Transverse colon (tissue), 4 donors: ENCODE measurements at places on chromosomes 7 and 10.

DNA sequence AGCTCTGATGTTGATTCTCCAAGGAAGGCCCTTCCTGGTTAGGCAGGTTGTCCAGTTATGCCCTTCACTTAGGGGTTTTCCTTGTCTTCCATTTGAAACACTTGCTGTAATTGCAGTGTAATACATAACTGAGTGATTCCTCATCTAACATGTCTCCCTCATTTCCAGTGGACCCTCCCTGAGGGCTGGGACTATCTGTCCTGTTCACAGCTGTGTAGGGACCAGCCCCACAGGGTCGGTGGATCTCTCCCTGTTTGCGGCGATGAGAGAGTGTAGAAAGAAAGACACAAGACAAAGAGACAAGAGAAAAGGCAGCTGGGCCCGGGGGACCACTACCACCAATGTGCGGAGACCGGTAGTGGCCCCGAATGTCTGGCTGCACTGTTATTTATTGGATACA lies 135.9 kb upstream of the EEPD1 start:
- no peaks in the 10 kb centered on the region for H3K4me1 ChIP-seq
- no peaks in the 10 kb centered on the region for H3K36me3 ChIP-seq
- H3K27ac ChIP-seq, result no peak overlapping the region

DNA sequence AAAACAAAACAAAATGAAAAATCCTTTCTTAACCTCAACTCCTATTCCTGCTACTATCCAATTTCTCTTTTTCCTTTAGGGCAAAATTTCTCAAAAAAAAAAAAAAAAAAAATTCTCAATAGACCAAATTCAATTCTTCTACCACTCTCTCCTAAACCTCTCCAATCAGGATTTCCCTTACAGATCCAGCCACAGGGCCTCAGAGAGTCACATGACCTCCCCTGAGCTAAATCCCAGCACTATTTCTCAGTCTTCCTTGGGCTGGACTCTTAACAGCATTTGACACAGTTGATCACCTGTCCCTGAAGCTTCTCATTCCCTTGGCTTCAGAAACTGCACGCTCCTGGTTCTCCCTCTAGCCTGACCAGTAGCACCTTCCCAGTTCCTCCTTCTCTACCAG lies 4.9 kb downstream of the ZNF12 start:
- no peak overlapping the region for H3K27ac ChIP-seq
- H3K36me3 ChIP-seq, result peaks cover 3% of the 10 kb centered on the region
- no peak overlapping the region for H3K4me3 ChIP-seq
- no peaks in the 10 kb centered on the region for H3K27me3 ChIP-seq
- no peak for DNase-seq
- peaks cover 12% of the 10 kb centered on the region for H3K4me1 ChIP-seq

GRCh38 chr10:96339956-96340904 lies 18.6 kb downstream of the OPALIN start:
- H3K27me3 ChIP-seq, result no peaks in the 10 kb centered on the region
- DNase-seq, result peak; percentile 69
- no peak overlapping the region for H3K27ac ChIP-seq
- no peaks in the 10 kb centered on the region for H3K4me1 ChIP-seq

- H3K36me3 ChIP-seq, result no peaks in the 10 kb centered on the region
- DNase-seq, result no peak
- peaks cover 20% of the 10 kb centered on the region for H3K4me1 ChIP-seq
- no peaks in the 10 kb centered on the region for H3K27me3 ChIP-seq
- H3K27ac ChIP-seq, result no peak overlapping the region
Observed at GRCh38 chr10:80405035-80405434, 3.3 kb upstream of the PRXL2A start.

GRCh38 chr10:19651549-19651948 lies 164.7 kb upstream of the PLXDC2 start:
- H3K36me3 ChIP-seq, result no peaks in the 10 kb centered on the region
- H3K4me1 ChIP-seq, result peaks cover 3% of the 10 kb centered on the region
- no peak for DNase-seq

DNA sequence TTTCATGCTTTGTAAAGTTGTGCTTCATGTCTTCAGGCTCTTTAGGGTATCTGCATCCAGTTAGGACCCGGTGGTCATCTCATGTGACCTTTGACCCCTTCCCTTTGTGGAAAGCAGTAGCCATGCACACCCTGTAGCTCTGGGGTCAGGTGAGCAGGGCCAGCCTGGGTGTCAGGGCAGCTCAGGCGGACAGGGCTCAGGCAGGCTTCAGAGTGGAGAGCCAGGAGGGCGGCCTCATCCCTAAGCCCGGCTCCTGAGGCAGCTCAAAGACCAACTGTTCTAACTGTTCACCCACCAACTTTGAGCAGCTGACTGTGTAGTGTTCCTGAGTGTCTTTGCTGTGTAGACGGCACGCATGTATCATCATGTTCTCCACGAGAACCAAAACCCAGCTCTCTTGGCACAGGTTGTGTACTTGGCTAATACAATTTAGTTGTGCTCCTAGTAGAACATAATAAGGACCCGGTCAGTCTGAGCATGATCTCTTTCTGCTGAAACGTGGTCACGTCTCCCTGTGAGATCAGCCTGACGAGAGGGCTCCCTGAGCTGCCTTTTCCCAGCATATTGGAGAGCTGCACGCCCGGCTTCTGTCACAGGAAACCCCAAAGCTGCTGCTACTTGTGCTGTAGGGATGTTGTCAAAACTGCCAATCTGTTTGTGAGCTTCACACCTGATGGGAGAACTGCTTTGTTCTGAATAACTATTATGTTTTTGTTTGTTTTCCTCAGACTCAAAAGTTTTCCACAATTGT lies 30.0 kb downstream of the EEPD1 start:
- H3K27me3 ChIP-seq, result no peaks in the 10 kb centered on the region
- peaks cover 17% of the 10 kb centered on the region for H3K4me1 ChIP-seq
- H3K27ac ChIP-seq, result no peak overlapping the region
- H3K36me3 ChIP-seq, result no peaks in the 10 kb centered on the region

GRCh38 chr7:47303014-47303694 lies 278.8 kb downstream of the TNS3 start:
- DNase-seq, result no peak
- no peak overlapping the region for H3K4me3 ChIP-seq
- no peaks in the 10 kb centered on the region for H3K27me3 ChIP-seq
- no peak overlapping the region for H3K27ac ChIP-seq
- H3K36me3 ChIP-seq, result no peaks in the 10 kb centered on the region
- H3K4me1 ChIP-seq, result no peaks in the 10 kb centered on the region

- no peaks in the 10 kb centered on the region for H3K36me3 ChIP-seq
- no peak overlapping the region for H3K27ac ChIP-seq
- H3K27me3 ChIP-seq, result no peaks in the 10 kb centered on the region
- H3K4me3 ChIP-seq, result no peak overlapping the region
Observed at GRCh38 chr10:93039721-93040120, 20.9 kb upstream of the CYP26C1 start.

- DNase-seq, result no peak
- no peaks in the 10 kb centered on the region for H3K36me3 ChIP-seq
- no peak overlapping the region for H3K27ac ChIP-seq
- H3K27me3 ChIP-seq, result no peaks in the 10 kb centered on the region
Observed at GRCh38 chr7:138158739-138159528, 82.7 kb downstream of the AKR1D1 start.

DNA sequence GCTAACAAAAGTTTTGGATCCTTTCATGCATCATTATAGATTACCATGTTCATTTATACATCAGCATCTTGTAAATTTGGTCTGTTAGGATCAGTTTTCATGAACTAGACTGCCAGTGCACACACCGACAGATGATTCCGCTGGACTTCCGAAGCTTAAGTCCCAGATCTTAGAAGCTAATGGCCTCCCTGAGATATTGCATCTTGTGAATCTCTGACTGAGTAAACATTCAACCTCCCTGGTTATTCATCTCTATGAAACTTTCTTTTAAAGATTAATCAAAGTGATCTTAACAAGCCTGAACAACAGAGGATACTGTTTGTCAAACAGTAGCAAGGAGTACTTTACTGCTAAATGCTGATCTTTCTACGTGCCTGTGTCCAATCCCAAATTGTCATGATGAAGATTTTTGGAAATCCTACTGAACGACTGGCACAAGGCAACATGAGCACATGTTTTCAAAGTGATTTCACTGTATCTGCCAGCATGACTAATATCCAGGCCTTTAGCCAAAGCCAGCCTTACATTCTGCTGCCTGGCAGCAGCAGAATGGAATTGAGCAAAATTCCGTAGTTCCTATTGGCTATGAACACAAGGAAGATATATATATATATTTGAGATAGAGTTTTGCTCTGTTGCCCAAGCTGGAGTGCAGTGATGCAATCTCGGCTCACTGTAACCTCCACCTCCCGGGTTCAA lies 91.3 kb upstream of the ANK3 start:
- H3K36me3 ChIP-seq, result no peaks in the 10 kb centered on the region
- H3K27me3 ChIP-seq, result no peaks in the 10 kb centered on the region
- DNase-seq, result no peak
- no peaks in the 10 kb centered on the region for H3K4me1 ChIP-seq
- no peak overlapping the region for H3K4me3 ChIP-seq

DNA sequence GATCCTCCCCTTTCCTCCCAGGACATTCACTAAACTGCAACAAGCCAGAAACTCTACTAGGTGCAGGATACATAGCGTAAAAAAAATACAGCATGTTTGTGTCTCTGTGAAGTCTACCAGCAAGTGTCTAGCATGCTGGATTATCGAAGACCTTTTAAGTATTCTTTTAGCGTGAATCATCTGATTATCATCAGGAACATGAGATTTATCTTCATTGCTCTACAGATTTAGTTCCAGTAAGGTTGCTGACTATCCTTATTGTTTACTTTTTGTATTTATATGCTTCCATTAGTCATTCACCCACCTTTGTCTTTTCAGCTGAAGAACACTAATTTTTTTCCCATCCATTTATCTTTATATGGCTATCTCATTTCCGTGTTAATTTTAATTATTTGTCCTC lies 62.8 kb downstream of the PDZD8 start:
- H3K27ac ChIP-seq, result no peak overlapping the region
- no peak for DNase-seq
- H3K4me1 ChIP-seq, result no peaks in the 10 kb centered on the region
- H3K27me3 ChIP-seq, result no peaks in the 10 kb centered on the region
- no peaks in the 10 kb centered on the region for H3K36me3 ChIP-seq
- H3K4me3 ChIP-seq, result no peak overlapping the region

- no peak overlapping the region for H3K27ac ChIP-seq
- DNase-seq, result peak; percentile 16
- no peaks in the 10 kb centered on the region for H3K4me1 ChIP-seq
- no peak overlapping the region for H3K4me3 ChIP-seq
- no peaks in the 10 kb centered on the region for H3K36me3 ChIP-seq
- H3K27me3 ChIP-seq, result no peaks in the 10 kb centered on the region
Observed at GRCh38 chr10:17872191-17873091, 63.3 kb downstream of the MRC1 start.

DNA sequence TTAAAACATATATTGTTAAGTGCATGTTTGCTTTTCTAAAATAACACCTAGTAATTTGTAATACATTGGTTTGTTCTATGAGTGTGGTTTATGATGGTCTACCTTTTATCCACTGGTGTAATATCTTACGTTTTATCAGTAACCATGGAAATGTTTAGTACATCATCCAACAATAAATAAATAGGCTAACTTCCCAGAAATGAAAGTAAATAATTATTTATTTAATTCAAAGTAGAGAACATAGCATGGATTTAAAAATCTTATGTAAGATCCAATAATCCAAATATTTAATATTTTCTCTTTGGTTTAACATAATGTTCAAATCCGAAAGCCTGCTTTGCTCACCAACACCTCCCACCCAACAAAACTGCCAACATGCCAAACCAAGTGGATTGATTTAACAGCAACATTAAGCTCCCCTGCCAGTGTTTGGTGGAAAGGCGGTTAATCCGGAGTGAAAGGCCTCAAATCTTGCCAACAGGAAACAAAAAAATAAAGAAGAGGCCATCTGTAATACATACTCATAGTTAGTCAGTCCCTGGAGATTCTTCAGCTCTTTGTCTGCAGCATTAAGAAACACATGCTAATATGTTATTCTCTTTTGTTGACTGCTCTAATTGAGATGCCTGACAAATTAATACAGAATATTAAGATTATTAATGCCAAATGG lies 897.8 kb downstream of the CNTNAP2 start:
- H3K27me3 ChIP-seq, result no peaks in the 10 kb centered on the region
- no peaks in the 10 kb centered on the region for H3K36me3 ChIP-seq
- H3K4me1 ChIP-seq, result no peaks in the 10 kb centered on the region
- H3K4me3 ChIP-seq, result no peak overlapping the region

DNA sequence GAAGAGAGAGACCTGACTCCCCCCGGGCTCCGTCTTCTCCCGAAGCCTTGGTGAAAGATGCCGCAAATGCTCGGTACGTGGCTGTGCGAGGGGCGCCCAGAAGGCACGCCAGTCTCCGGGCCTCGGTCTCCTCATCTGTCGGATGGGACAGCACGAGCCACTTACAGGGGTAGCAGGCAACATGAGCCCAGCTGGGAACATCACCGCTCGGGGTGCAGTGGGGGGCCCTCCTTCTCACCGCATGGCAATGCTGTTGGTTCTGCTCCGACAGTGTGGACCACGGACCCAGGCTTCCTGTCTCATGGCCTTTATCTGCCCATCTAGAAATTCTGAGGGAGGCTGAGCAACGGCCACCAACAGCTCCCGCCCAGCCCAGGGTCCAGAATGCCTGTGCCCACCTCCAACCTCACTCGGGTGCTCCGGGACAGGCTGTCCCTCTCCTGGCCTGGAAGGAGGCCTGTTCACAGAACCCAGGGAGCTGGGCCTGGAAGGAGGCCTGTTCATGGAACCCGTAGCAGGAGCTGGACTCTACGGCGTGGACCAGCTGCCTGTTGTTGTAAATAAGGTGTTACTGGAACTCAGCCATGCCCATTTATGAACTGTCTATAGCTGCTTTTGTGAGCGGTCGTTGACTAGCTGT lies 15.8 kb downstream of the ADAP1 start:
- H3K27me3 ChIP-seq, result no peaks in the 10 kb centered on the region
- peak; percentile 6 for DNase-seq
- no peak overlapping the region for H3K4me3 ChIP-seq
- no peaks in the 10 kb centered on the region for H3K4me1 ChIP-seq

DNA sequence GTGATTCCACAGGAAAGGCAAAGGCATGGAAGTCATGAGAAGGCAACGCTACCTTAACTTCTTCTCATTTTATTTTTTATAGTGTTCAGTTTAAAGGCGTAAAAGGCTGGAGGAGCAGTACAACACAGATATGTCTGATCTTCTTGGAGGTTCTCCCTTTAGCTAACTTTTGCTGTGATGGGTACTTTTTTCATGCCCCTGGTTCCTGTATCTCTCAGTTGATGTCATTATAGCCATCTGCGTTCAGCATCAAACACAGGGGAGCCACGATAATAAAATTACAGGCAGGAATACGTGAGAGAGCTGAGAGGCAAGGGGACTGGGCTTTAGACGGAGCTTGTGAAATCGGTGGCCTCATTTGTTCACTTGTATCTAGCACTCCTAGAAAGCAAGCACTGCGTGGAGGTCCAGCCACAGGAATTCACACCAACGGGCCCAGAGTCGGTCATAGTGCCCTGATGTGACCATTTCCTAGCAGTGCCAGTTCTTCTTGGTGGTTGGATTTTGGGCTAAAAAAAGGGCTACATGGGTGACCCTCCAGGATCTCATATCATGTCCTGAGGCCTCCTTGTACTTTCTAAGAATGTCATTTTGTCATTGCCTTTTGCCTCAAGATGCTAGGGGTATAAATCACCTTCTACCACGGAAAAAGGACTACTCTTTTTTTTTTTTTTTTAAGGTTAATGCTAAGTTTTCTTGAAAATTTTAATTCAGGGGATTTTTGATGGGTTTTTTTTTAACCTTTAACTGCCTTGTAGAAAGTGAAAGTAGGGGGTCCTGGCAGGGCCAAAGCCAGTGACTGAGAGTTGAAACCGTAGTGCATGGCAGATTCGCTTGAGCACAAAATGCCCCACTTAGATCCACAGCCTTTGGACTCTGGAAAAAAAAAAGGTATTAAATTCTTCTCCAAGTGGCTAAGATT lies 191.5 kb downstream of the CELF2 start:
- DNase-seq, result no peak
- no peaks in the 10 kb centered on the region for H3K27me3 ChIP-seq
- no peak overlapping the region for H3K4me3 ChIP-seq
- peak overlapping the region; percentile 30 for H3K27ac ChIP-seq
